ENCODE measurements at places on chromosomes 16 and 17.

DNA sequence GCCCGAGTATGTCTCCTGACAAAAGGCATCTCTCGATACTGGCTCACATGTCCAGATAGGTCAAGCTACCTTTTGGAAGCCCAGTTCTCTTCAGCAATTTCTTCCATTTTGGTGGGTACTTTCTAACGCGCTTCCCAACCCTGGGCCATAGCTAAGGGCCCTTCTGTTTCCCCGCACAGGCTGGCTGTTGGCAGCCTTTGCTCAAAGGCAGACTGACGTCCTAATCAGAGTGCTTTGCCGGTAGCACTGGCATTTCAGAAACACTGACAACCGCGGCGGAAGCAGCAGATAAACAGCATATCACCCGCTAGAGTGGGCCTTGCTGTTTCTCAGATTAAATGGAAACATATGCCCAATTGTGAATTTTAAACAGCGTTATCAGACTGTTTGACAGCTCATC is 49.3 kb upstream of the MPHOSPH6 start:
- no peak for DNase-seq

GRCh38 chr16:75026892-75027391 is 28.1 kb downstream of the ZNRF1 start:
- no peak for DNase-seq

GRCh38 chr16:1909561-1910231 is 8.5 kb downstream of the HS3ST6 start:
- DNase-seq = no peak

- no peak for DNase-seq
Observed at GRCh38 chr17:59830846-59831486, 61.8 kb downstream of the TUBD1 start.

DNA sequence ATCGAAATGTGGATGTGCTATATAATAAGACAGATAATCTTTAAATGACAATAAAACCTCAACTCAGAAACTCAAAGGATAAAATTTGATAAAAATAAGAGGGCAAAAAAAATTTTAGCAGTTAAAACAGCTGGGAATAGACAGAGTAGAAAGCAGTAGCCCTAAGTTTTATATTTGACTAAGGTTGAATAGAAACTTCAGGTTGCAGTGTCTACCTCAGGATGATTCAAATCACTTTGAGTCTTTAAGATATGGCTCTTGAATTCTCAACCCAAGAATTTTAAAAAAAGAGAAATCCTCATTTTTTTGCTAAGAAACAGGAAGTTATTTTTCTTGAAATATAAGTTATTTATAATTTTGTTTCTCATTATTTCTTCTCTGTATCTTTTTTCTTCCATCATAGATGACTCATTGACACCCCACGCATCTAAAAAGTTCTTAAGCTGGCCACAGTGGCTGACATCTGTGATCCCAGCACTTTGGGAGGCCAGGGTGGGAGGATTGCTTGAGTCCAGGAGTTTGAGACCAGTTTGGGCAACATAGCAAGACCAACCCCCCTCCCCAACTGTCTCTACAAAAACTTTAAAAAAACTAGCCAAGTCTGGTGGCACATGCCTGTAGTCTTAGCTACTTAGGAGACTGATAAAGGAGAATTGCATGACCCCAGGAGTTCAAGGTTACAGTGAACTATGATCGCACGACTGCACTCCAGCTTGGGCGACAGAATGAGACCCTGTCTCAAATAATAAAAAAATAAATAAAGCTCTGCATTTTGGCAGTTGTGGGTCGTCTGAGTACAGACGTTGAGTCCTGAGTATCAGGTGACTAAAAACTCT is 23.9 kb downstream of the NFAT5 start:
- DNase-seq = no peak

- DNase-seq = no peak
Observed at GRCh38 chr17:29968271-29968670, 26.8 kb downstream of the EFCAB5 start.

- no peak for DNase-seq
Observed at GRCh38 chr16:22693638-22694340, 120.2 kb upstream of the HS3ST2 start.

- DNase-seq = no peak
Observed at GRCh38 chr16:88957887-88958577, 19.0 kb downstream of the CBFA2T3 start.

DNA sequence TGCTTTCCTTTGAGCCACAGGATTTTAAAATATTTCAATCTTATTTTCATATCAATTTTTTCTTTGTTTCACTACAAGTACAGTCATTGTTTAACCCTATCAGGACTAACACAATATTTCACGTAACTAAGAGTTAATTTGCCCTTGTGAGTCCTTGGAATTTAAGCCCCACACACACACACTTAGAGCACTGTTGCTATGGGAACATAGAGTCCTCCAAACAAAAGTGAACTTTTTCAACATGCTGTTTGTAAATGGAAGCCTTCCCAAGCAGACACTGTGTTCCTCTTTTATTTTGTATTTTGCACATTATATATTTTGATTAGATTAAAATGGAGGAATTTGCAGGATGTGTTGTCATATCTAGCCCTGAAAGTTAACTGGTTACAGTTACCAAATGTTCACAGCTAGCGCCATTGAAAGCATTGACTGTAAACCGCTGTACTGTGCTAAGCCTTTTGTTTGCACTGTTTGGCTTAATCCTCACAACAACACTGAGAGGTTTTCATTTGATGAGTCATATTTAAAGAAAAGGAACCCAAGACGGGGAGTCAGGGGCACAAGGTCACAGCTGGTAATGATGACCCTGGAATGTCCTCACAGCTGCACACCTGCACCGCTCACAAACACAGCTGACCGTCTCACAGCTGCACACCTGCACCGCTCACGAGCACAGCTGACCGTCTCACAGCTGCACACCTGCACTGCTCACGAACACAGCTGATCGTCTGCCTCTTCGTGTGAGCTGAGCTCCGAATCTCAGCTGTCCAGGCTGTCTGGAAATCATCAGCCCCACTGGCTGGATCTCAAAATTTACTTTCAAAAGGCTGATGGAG is 6.3 kb downstream of the HSBP1 start:
- DNase-seq = no peak

GRCh38 chr16:19858340-19859018 is 26.2 kb downstream of the GPRC5B start:
- DNase-seq = no peak

- DNase-seq = peak; percentile 62
Observed at GRCh38 chr16:67397036-67397801, 3.9 kb upstream of the TPPP3 start.

DNA sequence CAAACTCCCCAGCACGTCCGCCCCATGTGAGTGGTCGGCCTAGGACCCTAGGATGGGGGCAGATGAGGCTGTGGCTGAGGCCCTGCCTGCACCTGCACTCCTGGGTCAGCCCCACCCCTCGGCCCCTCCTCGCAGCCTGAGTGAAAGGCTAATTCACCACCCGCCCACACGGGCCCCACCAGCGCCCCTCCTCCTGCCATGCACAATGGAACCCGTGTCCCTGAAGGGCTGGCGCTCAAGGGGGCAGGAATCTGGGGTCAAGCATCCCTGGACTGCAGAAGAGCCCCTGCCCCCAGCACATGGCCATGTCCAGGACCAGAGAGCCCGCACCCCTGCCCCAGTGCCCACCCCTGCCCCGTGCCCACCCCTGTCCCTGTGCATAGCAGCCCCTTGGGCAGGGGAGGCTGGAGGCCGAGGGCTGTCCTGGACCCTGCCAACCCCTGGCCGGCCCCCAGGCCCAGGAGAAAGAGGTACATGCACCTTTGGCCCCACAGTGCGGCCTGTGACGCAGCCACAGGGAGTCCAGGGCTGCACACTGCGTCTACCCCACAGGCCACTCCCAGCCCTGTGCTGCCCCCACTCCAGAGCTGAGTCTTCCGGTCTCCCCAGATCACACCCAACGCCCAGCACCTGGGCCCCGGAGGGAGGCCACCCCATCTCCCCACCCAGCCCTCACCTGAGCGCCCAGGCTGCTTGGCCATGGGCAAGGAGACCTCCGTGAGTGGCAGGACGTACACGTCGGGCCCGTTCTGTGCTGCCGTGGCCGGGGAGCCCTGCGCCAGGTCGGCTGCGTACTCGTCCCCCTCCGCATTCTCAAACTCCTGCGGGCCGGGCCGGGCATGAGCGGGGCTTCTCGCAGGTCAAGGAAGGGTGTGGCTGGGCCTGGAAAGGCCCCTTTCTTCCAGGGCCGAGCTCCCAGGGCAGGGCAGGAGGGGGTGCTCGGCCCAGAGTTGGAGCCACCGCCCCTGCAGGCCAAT is 34.6 kb upstream of the PVALEF start:
- no peak for DNase-seq

DNA sequence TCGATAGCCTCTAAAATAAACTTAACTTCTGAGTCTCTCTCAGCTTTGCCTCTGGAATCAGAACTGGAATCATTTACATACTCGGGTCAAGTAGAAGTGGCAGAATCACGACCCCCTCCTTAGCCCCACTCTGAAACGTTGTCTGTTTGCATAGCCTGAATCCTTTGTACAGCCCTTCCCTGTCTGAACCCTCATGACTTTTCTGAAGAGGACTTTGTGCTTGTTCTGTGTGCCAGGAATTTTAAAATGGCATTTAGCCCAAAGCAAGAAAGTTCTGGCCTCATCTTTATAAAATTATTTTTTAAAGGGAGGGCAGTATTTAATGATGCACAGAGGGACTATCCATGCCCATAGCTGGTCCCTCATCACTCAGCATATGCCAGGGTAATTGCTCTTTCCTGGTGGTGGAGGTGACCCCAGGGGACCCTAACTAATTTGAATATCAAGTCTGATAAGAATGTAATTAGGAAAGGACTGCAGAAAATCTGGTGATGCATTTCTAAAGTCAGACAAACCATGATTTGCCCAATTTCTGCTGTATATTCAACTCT is 342.7 kb upstream of the TNRC6C start:
- DNase-seq = no peak

- DNase-seq = no peak
Observed at GRCh38 chr16:10314317-10314716, 71.5 kb upstream of the ATF7IP2 start.

DNA sequence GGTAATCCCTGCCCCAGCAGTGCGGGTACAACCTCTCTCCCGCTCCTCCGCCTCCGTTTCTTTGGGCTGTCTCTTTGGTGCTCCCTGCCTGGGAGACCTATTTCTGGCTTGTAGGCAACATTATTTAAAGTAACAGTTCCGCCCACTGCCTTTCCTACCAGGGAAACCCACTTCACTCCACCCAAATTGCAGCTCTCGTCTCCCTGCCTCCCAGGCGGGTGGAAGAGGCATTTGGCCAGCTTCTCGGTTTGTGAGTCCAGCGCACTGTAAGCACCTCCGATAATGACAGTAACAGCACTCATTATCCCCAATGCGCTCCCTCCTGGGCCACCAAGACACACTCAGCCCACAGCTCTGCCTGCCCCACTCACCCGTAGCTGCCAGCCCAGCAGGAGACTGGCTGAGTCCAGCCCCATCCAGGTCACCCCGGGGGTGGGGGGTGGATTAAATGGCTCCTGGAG is 165.1 kb upstream of the CDC42EP4 start:
- no peak for DNase-seq

DNA sequence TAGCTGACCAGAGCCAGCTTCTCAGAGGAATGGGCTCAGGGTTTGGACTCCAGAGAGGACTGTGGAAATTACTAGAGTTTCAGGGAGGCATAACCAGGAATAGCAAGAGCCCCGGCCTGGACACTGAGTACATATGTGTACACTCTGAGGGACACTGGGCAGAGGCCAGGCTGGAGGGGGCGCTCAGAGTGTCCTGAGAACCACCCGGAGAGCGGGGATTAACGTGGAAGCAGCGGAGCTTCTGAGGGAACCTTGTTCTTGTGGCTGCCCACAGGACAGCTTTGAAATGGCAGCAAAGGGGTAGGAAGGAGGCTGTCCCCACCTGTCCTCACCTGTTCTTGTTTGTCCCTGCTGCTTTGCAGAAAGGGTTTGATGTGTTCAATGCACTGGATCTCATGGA is 27.8 kb downstream of the PLCD3 start:
- no peak for DNase-seq

DNA sequence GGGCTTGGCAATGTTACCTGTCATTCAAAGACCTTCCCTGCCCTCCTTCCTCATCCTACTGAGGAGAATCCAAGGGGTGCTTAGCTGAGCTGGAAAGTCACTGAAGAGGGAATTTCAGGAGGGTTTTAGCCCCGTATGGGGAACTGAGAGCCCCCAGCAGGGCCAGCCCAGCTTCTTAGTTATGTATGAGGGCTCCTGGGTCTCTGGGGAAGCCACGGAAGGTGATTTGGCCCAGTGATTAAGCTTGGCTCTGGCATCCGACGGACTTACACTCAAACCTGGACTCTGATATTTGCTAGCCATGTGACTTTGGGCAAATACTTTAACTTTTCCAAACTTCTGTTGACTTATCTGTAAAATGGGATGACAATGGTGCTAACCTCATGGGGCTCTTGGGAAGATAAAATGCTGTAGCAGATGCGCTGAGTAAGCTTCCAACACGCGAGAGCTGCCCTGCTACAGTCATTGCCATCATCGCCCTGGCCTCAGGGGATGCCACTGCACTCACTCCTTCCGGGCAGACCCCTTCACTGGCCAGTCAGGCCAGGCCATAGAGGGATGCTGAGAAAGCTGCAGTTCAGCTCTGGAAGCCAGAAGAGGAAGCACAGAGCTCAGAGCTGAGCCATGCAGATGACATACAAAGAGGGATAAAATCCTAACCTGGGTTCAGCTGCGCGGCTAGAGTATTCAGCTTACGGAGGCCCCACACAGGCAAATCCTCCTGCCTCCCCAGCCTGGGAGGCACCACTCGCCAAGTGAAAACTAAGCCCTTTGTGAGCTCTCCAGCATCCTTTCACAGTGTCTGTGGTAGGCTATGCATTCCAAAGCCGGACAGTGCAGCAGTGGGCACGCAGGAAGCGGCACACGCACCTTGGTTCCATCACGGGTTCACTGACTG is 44.9 kb upstream of the PIK3R6 start:
- no peak for DNase-seq

- no peak for DNase-seq
Observed at GRCh38 chr16:12403746-12404658, 399.7 kb downstream of the CPPED1 start.

- no peak for DNase-seq
Observed at GRCh38 chr16:80080287-80080851, 460.4 kb upstream of the DYNLRB2 start.

DNA sequence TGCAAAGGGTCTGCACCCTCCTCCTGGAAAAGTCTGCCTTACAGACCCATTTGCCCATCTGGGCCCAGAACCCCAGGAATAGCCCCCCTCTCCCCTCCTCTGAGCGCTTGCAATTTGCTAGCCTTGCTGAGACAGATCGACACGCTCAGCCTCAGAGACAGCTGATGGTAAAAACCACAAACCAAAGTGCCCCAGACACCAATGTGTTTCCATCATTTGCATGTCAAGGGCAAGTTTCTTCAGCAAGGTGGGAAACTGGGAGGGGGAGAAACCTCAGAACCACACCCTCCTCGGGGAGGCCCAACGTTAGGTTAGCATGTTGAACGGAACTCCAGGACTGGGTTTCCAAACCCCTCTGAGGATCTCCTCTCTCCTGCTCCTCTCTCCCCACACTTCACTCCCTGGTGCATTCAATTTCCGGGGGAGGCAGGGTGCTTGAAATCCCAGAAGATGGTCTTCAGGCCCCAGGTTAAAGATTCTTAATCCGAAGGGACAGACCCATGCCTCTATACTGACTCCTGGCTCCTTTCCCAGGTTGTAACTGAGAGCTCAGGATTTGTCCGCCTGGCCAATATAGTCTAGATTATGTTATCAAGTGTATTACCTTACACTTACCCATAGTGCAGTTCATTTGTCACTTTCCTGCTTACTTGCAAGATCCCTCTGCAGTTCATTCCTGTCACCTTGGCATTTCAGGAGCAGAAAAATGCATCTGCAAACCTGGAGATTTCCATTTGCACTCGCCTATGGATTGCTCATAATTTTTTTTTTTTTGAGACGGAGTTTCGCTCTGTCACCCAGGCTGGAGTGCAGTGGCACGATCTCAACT is 1.3 kb upstream of the CUEDC1 start:
- no peak for DNase-seq

- no peak for DNase-seq
Observed at GRCh38 chr16:16830401-16830800, 451.5 kb downstream of the NPIPA7 start.

All from nephron progenitor cell (in vitro differentiated cells).